ENCODE measurements at places on chromosomes 16 and 17. TPM values are rescaled to one million over a fixed set of nuclear protein-coding genes. Genes with fewer than 3 reads are reported as not detected.

Gene SLC46A1
- 3.6 TPM for total RNA-seq

Gene TPSAB1
- total RNA-seq, result not detected

Gene TM4SF5
- not detected for total RNA-seq

Gene NPW
- not detected for total RNA-seq

Gene CCL7
- total RNA-seq, result not detected

Gene SPN
- 263 TPM for total RNA-seq

Gene TMEM92
- not detected for total RNA-seq
